Kidney (tissue), 22 donors: ENCODE measurements at places on chromosomes 3 and 15. TPM values are rescaled to one million over a fixed set of nuclear protein-coding genes. Genes with fewer than 3 reads are reported as not detected.
A peak's percentile ranks its signal among the peaks of the same experiment; 100 is the strongest.

Gene SPSB4
- polyA plus RNA-seq = 1.9 TPM

Gene PRTG
- polyA plus RNA-seq = 0.84 TPM

Gene GABRG3
- not detected for polyA plus RNA-seq

Gene PDIA5
- 19.9 TPM for polyA plus RNA-seq

Gene SEMA3F
- polyA plus RNA-seq = 36.7 TPM

GRCh38 chr3:139310474-139310933, 33.3 kb upstream of the MRPS22 start:
- DNase-seq = no peak

DNA sequence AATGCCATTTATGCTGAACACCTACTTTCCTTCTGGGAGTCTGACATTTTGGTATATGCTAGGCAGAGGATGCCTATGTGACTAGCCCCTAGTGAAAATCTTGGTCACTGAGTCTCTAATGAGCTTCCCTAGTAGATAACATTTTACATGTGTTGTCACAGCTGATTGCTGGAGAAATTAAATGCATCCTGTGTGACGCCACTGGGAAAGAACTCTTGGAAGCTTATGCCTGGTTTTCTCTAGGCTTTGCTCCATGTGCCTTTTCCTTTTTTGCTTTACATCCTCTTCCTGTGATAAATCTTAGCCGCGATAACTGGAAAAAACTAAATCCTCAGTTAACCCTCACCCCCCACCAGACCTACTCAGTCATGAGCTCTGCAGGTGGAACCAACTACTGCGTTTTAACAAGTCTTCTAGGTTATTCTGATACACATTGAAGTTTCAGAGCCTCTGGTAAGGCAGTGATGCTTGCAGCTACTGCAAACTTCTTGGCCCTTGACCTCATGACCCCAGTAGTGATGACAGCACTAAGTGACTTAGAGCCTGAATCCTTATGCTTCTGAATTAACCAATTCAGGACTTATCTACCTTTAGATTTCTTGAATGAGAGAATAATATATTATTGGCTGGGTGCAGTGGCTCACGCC, 292.4 kb upstream of the SOX14 start:
- DNase-seq = peak; percentile 75

DNA sequence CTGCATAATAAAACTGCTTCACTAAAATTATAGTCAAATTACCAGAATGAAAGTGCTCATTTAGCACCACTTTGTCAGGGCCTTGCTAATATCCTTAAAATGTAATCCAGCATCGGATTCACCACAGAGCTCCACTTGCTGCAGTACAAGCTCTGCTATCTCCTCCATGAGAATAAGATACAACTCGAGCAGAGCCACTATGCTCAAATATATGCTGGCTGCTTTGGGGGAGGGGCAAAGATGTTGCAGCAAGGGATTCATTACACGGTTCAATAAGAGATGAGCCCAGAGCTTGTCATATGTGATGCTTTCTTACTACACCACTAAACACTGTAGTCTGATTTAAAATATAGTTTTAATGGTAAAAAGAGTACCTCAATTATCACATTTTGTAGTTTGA, 72.2 kb downstream of the DLG1 start:
- DNase-seq = no peak

DNA sequence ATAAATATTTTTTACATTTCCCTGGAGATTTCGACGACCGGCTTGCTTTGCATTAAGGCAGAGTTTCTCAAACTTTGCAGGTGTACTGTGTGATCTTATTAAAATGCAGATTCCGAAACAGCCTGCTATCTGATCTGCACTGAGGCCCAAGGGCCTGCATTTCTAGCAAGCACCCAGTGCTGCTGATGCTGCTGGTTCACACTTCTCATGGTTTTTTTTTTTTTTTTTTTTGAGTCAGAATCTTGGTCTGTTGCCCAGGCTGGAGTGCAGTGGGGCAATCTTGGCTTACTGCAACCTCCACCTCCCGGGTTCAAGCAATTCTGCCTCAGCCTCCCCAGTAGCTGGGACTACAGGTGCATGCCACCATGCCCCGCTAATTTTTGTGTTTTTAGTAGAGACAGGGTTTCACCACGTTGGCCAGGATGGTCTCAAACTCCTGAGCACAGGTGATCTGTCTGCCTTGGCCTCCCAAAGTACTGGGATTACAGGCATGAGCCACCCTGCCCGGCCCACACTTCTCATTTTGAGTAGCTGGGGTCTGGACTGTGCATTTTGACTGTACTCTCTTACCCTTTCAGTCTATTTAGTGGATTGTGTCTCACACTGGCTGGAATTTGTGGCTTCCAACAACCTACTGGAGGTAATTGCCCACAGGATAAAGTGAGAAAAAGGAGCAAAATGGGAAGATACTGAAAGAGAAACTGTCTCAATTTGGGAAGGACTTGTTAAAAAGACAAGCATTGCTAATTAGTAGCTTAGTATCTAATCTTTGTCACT, 94.1 kb downstream of the ITPR1 start:
- no peak for DNase-seq

- peak; percentile 22 for DNase-seq
These were observed 284.5 kb upstream of the DCBLD2 start for GRCh38 chr3:99186016-99186415.

- no peak for DNase-seq
These were observed 41.4 kb downstream of the SUMF1 start for GRCh38 chr3:4425707-4426106.
